ENCODE measurements at places on chromosomes 2 and 18.

- DNase-seq: no peak
Observed at GRCh38 chr2:49286726-49287125, 132.4 kb upstream of the FSHR start.

DNA sequence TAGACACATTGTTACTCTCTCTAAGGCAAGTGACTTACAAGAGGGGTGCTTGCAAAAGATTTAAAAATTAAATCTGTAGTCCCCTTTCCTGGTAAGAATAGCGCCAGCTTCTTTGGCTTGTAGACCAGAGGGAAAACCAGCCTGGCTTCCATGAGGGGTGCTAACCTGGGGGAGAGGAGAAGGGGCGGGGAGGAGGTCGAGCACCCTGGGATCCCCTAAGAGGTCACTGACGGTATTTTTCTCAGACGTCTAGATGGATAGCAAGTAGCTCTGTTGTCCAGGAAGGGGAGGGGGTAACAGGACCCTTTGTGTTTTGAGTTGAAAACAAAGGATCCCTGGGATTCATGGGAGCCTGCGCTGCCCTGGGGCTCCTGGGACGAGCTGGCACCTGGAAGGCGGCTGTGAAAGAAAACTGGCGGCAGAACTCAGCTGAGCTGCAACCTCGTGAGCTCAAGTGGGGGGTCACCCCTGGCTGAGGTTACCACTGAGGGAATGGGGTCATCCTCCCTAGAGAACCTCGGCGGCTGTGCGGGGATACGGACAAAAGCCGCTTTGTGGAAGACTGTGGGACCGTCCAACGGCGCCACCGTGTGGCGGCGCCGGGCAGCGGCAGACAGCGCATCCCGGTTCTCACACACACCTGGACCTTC, 37.8 kb upstream of the MRPL19 start:
- DNase-seq: peak; percentile 59

GRCh38 chr2:100992262-100992661, 9.8 kb upstream of the RPL31 start:
- DNase-seq: no peak

DNA sequence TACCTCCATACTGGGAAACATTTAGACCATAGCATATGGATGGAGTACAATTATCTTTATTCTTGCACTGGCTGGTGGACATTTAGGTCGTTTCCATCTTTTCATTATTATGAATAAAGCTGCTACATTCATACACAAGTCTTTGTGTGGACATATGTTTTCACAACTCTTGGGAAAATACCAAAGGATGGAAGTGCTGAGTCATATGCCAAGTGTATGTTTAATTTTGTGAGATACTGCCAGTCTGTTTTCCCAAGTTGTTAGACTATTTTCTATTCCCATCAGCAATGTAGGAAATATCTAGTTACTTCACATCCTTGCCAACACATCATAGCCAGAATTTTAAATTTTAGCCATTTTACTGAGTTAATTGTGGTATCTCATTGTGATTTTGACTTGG, 91.5 kb downstream of the GALNT13 start:
- no peak for DNase-seq
